ENCODE measurements at places on chromosomes 6 and 20.

GRCh38 chr20:10509376-10509775 lies 74.3 kb downstream of the SLX4IP start:
- DNase-seq, result no peak

DNA sequence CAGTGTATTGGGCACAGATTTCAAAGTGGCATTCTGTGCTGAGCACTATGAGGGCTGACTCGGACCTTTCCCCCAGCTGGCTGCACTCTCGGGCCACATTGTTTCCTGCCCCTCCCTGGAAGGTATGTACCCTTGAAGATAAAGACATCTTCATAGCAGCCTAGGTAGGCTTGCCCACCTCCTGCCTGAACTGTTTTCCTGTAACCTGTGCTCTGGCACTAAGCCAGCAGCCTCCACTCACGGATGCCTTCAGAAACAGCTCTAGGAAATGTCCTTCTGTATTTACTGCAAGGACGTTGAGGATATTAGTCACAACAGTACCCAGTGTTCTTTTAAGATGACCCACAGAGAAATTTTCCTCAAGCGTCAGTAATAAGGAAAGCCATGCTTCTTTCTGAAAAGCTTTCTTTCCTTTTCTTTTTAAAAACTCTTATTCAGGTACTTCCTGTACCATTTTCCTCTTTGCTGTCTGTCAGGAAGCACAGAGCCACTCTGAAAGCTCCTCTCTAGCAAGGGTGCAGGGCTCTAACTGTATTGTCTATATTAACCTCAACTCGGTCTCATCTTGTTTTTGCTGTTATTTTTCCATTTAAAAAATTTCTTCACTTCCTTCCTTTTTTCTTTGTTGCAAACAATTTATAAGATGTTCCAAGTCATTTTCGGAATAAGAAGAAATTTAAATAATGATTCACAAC lies 43.5 kb downstream of the TTI1 start:
- DNase-seq, result no peak

GRCh38 chr6:108690326-108691049 lies 129.8 kb downstream of the FOXO3 start:
- no peak for DNase-seq

DNA sequence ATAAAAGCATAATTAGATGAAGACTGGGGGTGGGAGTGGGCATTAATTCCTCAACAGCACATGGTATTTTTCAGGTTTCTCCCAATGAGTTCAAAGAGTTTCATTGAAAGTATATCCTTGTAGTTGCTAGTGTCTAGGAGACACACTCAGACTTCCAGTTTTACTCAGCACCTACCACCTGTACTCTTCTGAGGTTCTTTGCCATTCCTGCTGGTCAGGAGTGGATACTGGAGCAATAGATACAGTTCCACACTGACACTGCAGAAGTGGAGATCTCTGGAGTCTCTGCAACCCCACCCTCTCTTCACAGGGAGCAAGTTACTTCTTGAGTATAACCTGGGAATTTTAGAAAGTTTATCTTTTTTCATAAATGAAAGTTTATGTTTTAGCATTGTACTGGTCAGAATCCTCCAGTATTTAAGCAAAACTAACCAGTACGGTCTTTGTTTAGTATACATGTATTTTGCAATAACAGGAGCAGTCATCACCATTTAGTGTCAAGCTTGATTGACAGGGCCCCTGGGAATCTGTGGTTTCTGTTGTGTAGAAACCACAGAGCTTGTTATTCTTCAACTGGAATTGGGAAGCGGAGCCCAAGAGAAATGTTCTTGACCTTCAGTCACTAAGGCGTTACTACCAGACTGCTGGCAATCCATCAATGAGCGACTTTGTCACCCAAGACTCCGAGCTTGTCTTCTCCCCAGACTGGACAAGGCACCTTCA lies 148.1 kb downstream of the ZDHHC14 start:
- DNase-seq, result peak; percentile 18

DNA sequence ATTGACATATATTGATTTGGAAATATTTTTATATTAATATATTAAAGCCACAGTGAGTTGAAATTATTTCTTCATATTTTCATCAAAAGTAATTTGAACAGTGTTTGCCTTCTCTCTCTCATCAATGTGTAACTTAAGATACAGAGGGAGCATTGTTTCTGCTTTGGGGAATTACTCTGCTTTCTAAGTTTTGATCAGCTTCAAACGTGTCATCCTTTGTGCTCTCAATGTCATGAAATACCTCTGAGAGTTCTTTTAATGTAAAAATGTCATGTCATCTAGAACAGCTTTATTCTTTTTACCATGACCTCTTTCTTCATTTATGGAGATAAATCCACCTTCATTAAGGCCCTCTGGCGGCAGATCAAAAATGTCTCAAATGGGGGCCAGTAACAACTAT lies 259.4 kb upstream of the STXBP5 start:
- no peak for DNase-seq

DNA sequence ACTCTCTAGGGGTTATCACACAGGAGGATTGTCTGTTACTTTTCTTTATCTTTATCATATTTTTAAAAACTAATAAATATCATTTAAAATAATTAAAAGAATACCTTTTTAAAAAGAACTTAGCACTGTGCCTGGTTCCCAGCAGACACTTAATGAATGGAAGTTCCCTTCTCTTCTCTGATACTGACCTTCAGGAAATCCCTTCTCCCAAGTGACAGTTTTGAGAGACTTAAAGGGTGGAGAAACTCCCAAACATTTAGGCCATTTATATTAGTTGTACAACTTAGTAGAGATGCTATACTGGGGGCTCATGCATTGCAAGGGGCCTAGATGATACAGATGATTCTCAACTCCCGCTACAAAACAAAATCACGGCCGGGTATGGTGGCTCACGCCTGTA lies 18.5 kb downstream of the MAP1LC3A start:
- DNase-seq, result no peak

GRCh38 chr6:87675004-87675681 lies 26.9 kb downstream of the AKIRIN2 start:
- DNase-seq, result peak; percentile 27

DNA sequence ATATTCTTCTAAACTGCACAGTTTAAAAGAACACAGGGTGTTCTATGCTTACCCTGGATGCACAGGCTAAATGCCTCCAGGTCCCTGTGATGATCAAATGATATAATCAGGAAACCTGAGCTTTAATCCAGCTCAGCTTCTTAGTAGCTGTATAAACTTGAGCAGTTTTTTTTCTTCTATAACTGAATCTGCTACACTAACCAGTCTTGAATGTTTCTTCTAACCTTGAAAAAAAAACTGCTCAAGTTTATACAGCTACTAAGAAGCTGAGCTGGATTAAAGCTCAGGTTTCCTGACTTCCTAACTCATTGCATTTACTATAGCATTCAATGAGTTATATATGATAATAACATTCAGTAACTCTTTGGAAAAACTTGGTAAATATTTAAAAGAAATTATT lies 358.2 kb downstream of the CD109 start:
- no peak for DNase-seq

- no peak for DNase-seq
Observed at GRCh38 chr20:1397710-1398109, 4.9 kb upstream of the FKBP1A start.

- no peak for DNase-seq
Observed at GRCh38 chr20:46020555-46020954, 8.5 kb upstream of the SLC12A5 start.

DNA sequence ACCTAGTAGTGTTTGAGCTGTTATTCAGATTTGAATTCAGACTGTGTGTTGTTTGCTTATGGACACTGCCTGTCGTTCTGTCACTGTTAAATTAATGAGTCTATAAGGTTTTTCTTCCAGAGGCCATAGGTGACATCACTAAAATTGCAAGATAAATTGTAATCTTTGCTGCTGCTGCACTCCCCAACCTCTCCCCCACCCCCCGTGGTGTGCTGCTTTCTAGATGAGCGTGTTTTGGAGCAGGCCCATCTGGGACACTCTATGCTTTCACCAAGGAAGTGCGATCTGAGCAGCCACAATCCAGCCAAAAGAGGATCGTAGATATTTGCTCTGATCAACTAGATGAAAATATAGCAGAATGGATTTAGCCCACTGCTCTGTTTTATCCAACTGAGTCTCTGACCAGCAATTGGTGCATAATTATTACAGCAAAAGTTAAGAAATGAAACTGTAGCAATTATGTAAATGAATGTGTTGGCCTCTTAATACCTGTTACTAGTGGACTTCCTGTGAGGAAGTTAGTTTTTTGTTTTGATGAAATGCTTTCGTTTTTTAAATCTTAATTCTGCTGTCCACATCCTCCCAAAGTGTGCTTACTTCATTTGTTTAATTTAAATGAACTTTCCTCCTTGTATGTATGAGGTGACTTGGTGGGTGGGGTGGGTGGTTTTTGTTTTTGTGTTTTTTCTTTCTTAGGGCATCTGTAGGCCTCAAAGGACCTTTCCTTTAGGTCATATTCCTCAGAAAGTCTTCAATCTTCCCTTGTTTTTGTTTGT lies 58.1 kb downstream of the RPRD1B start:
- no peak for DNase-seq

- DNase-seq, result no peak
Observed at GRCh38 chr20:50399555-50399916, 110.6 kb upstream of the PTPN1 start.

DNA sequence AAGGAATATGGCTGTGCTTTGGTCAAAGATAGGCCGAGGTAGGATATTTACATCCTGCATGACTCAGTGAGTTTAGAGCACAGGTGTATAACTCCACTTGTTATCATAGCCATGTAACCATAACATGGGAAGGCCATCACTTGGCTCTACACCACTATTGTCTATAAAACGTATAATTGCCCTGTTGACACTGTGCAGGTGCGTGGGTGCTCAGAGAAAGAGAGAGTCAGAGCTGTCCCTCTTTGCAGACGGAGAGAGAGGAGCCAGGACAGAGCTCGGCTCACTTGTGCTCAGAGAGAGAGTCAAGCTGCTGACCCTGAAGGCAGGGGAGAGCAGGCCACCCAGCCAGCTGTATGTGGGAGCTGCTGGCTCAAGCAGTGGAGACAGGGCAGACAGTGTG lies 46.0 kb downstream of the OR2B6 start:
- DNase-seq, result peak; percentile 22

- no peak for DNase-seq
Observed at GRCh38 chr6:113662093-113662665, 195.0 kb upstream of the MARCKS start.

DNA sequence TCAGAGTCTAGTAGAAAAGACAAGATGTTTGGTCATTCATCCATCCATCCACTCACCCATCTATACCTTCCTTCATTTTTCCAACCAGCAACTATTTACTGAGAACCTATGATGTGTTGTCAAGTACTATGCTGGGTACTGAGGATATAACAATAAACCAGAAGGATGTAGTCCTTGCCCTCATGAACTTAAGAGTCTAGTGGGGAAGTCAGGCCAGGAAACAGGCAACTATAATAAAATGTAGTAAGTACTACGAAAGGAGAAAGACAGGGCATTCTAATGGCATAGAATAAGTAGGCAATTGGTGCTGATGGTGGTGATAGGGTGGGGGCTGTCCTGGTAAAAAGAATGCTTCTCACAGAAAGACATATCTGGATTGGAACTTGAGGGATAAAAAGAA lies 245.7 kb downstream of the BTBD9 start:
- no peak for DNase-seq

GRCh38 chr6:167576828-167577503 lies 249.7 kb upstream of the AFDN start:
- DNase-seq, result no peak

DNA sequence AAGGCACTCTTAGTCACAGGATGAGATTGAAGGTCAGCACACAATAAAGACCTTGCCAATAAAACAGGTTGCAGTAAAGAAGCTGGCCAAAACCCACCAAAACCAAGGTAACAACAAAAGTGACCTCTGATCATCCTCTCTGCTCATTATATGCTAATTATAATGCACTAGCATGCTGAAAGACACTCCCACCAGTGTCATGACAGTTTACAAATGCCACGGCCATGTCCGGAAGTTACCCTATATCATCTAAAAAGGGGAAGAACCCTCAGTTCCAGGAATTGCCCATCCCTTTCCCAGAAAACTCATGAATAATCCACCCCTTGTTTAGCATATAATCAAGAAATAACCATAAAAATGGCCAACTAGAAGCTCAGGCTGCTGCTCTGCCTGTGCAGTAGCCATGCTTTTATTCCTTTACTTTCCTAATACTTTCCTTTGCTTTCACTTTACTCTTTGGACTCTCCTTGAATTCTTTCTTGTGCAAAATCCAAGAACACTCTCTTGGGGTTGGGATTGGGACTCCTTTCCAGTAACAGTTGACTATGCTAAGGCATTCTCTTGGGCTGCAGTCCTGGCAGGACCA lies 527.3 kb upstream of the MAP3K7 start:
- no peak for DNase-seq

- DNase-seq, result peak; percentile 92
Observed at GRCh38 chr6:136113736-136114173, 136.4 kb downstream of the MTFR2 start.

GRCh38 chr6:87093651-87094050 lies 1.3 kb downstream of the CGA start:
- DNase-seq, result no peak

DNA sequence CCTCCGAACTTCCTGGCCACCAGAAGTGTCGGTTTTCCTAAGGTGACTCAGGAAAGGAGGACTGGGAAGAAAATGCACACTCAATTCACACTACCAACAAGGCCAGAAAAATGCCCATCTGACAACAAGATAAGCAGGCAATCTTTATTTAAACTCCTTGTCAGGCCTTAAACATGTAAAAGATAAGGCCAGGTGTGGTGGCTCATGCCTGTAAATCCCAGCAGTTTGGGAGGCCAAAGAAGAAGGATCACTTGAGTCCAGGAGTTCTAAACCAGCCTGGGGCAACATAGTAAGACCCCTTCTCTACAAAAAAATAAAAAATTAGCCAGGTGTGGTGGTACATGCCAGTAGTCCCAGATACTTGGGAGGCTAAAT lies 7.6 kb upstream of the ID1 start:
- no peak for DNase-seq

DNA sequence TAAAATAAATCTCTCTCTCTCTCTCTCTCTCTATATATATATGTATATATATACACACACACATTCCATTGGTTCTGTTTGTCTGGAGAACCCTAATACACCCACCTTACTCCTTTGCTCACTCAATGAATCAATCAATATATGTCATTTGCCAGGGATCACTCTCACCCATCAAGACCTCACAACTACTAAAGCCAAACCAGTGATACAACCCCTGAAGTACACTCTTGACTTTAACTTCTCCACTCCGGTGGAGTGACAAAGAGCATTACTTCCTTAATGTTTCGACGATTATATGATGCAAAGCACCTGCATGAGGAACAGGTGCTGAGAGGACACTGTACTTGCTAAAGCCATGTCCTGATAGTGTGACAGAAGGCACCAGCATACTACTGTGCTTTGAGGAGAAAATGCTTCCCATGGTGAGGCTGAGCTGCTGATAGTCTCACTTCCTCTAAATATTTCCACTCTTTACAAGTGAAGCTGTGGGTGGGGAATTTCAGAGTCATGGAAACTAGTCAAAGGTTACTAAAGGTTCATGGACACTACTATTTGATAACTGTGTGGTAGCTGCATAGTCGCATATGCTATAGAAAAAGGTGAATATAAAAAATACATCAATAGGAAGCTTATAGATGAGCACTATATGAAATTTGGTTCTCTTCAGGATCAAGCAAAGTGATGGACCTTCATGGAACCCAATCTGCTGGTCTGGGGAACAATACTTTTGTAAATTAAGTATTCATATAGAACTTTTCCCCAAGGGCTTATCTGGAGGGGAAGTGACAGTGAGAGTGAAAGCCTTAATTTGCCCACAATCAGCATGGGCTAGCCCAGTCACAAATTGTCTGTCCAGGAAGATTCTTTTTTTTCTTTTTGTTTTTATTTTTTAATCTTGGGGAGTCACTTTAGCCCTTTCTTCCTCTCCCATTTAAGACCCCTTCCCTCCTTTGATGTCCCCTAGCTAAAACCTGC lies 141.9 kb upstream of the NEDD9 start:
- DNase-seq, result no peak

- DNase-seq, result no peak
Observed at GRCh38 chr6:2850538-2851113, 9.0 kb upstream of the SERPINB1 start.
